ENCODE measurements at places on chromosomes 7 and 10. TPM values are rescaled to one million over a fixed set of nuclear protein-coding genes. Genes with fewer than 3 reads are reported as not detected.

The PRF1 gene
- not detected for total RNA-seq

The SPAG6 gene
- not detected for total RNA-seq

The CPN1 gene
- 0.20 TPM for total RNA-seq

The DGKI gene
- 0.31 TPM for total RNA-seq

The RPEL1 gene
- not detected for total RNA-seq

The MCM10 gene
- 22.9 TPM for total RNA-seq

The IDI1 gene
- 31.3 TPM for total RNA-seq

The ACSL5 gene
- 0.21 TPM for total RNA-seq

The CNOT4 gene
- 11.5 TPM for total RNA-seq

The CDHR3 gene
- total RNA-seq: 6.0 TPM

The ANKIB1 gene
- 16.6 TPM for total RNA-seq

The CUZD1 gene
- total RNA-seq: 1.4 TPM

The ACTR3C gene
- not detected for total RNA-seq

The ZNF92 gene
- 5.0 TPM for total RNA-seq

The AKR1C2 gene
- 3,160 TPM for total RNA-seq

The MRLN gene
- total RNA-seq: not detected

The ATOH7 gene
- 0.34 TPM for total RNA-seq

The PILRA gene
- total RNA-seq: 5.2 TPM

The WNT2 gene
- total RNA-seq: not detected

The EBF3 gene
- total RNA-seq: 0.19 TPM

The SGPL1 gene
- total RNA-seq: 31.9 TPM

The NPTX2 gene
- not detected for total RNA-seq

The CDC14C gene
- total RNA-seq: not detected

The IQUB gene
- total RNA-seq: not detected

The SMARCD3 gene
- total RNA-seq: 11.0 TPM

The CLDN12 gene
- total RNA-seq: 25.1 TPM

The GAD2 gene
- total RNA-seq: not detected

The CFTR gene
- total RNA-seq: not detected

The CYP2C18 gene
- 0.07 TPM for total RNA-seq

The FAM25C gene
- total RNA-seq: 4.7 TPM

The PAX2 gene
- total RNA-seq: 0.18 TPM

The CFAP46 gene
- total RNA-seq: 1.0 TPM

The ECHDC3 gene
- 10.1 TPM for total RNA-seq

The MLXIPL gene
- total RNA-seq: 1.3 TPM

The FGF8 gene
- total RNA-seq: 0.09 TPM

The PNLIPRP3 gene
- total RNA-seq: not detected

The HMX3 gene
- total RNA-seq: not detected

The SLC18A3 gene
- not detected for total RNA-seq

The THNSL1 gene
- 4.1 TPM for total RNA-seq

The ADRB1 gene
- 0.94 TPM for total RNA-seq

The ZNF239 gene
- 2.4 TPM for total RNA-seq

The RBM48 gene
- 7.3 TPM for total RNA-seq

The ADAM12 gene
- 5.7 TPM for total RNA-seq

The MRPS17 gene
- total RNA-seq: 26.3 TPM

The OR6B1 gene
- total RNA-seq: not detected

The TMEM130 gene
- total RNA-seq: 0.50 TPM

The STEAP2 gene
- 3.8 TPM for total RNA-seq

The LIPJ gene
- total RNA-seq: not detected
